Stimulated activated CD4-positive, alpha-beta T cell treated with anti-CD3 and anti-CD28 coated beads, Interleukin-12 subunit alpha, Interleukin-12 subunit beta, amount 100 ng/mL, for 48 hours (primary cell): ENCODE measurements at places on chromosomes 3 and 15.

DNA sequence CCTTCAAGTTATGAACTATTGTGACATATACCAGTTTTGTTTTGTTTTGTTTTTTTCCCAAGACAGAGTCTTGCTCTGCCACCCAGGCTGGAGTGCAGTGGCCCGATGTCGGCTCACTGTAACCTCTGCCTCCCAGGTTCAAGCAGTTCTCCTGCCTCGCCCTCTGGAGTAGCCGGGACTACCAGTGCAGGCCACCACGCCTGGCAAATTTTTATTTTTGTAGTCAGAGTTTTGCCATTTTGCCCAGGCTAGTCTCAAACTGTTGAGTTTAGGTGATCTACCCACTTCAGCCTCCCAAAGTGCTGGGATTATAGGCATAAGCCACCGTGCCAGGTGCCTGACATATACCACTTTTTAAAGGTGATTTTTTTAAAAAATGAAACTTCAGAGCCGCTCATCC, 74.6 kb downstream of the ARRDC4 start:
- DNase-seq = no peak

- DNase-seq = no peak
Observed at GRCh38 chr3:112873632-112874031, 27.0 kb upstream of the CD200R1L start.

DNA sequence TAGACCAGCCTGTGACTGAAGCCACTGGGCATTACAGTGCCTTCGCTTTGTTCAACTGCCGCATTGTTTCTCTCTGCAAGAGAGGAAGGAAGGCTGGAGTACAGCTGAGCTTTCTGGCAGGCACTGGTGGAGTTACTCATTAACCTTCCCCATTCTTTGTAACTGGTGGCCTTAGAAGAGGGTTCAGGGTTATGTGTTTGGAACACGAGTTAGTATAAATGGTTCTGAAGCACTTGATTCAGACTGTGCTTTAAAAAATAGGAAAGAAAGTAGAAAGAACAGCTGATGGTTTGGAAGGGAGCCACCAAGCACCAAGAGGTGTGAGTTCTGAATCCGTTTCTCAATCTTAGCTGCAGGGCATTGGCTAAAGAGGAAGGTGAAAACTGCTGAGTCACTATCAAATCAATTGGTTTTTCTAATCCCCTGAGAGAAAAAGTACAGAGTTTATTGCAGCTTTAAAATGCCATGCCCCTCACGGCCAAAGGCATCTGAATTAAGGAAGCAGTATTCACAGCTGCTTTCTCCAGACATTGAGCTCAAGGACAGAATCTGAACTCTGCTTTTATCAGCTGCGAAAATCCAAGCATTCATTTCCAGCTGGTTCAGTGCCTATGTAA, 3.6 kb downstream of the HGD start:
- DNase-seq = no peak

- no peak for DNase-seq
Observed at GRCh38 chr15:36769098-36769497, 189.7 kb downstream of the CDIN1 start.

DNA sequence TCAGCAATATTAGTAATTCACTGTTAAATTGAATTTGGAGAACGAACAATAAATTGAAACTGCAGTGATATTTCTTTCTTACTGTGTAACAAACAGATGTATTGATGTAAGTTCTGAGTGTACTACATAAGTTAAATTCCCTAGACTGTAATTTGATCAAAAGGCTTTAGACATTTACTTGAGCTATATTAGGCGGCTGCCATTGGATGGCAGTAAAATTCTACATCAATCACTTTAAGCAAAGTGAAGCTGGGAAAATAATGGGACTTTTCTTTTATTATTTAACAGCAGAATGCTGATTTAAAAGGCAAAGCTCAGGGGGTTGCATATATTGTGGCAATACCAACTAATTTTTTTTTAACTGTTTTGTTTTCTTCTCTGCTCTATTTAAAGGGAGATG, 212.6 kb upstream of the PLSCR5 start:
- no peak for DNase-seq

GRCh38 chr15:36579792-36580431, 486 bp downstream of the CDIN1 start:
- DNase-seq = no peak
